Thymus (tissue), 14 donors: ENCODE measurements at places on chromosomes 13 and 19.

- DNase-seq, result no peak
Measured at GRCh38 chr19:35455616-35456201, 7.7 kb downstream of the FFAR2 start.

DNA sequence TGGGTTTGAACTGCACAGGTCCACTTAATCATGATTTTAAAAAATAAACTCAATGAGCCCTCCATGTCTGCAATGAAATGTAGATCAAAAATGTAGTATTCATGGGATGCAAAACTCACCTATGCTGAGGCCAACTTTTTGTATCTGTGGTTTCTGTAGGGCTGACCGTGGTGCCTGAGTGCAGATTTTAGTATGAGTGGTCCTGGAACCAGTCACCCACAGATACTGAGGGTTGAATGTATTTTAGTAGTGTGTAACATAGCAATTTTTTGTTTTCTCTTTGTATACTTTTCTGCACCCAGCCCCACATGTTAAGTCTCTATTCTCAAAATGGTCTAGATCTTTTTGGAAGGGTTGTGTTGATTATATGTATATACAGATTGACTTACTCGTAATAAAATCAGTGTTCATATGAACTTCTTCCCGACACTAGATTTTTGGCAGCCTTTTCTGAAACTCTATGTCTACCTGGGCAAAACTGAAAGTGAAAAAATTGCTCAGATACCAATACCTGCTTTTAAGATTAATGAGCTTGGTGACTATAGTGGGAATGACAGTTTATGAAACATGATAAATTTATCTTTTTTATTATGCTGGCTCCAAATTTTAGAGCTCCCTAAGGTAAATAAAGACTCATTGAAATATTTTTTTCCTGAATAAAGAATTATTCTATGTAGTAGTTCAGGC, 51.6 kb downstream of the DNAJC15 start:
- DNase-seq, result no peak

- peak; percentile 87 for DNase-seq
Measured at GRCh38 chr19:4343370-4344307, at the start of gene MPND. TSS of gene MPND (plus strand) at chr19:4343562. CDS start at chr19:4343594, 32 bp downstream.

DNA sequence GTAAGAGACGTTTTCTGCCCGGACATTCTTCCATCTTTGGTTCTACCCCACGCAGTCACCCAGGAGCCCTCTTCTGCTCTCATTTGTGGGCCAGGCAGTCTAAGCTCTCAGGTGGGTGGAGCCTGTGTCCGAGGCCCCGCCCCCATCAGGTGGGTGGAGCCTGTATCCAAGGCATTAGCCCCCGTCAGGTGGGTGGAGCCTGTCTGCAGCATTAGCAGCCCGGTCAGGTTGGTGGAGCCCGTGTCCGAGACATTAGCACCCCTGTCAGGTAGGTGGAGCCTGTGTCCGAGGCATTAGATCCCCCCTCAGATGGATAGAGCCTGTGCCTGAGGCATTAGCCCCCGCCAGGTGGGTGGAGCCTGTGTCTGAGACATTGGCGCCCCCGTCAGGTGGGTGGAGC, 45.5 kb upstream of the C13orf46 start:
- no peak for DNase-seq

DNA sequence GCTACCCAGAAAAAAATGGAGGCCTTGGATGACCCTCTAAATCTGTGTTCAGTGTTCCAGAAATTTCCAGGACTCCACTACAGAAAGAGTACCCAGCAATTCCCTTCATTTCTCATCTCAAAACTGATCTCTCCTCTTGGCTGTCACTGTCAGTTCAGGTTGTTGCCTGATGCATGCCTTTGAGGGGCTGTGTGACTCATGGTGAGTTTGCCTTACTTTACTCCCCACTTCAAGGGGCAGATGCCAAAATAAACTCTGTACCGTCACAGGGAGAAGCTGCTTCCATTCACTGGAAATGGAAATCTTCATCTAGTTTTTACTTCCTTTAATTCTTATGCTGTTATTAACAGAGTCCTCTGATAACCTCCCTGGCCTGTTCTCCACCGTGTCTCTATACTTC, 1075.0 kb downstream of the DIAPH3 start:
- no peak for DNase-seq

- no peak for DNase-seq
Measured at GRCh38 chr13:20193907-20194631, 1.3 kb upstream of the GJB2 start.

DNA sequence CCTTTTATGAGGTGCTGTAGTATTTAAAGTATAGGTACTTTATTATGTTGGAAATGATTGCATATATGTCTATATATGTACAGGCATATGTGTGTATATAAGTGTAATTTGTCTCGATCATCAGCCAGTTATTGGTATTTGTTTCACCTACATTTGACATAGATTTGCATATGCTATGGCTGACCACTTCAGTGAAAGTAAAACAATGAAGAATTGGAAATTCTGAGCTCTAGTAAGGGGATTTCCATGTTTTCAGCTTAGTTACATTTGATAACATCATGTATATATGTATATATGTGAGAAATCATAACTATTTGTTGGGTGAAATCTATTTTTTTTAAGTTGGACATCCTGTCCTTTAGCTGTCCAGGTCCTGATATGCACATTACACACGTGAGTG, 1303.9 kb downstream of the EFNB2 start:
- no peak for DNase-seq

GRCh38 chr19:18274781-18275356, 617 bp upstream of the IQCN start:
- no peak for DNase-seq

GRCh38 chr19:12703046-12703445, 6.6 kb upstream of the FBXW9 start:
- no peak for DNase-seq

GRCh38 chr13:93726173-93726957, 499.8 kb downstream of the GPC6 start:
- DNase-seq, result no peak

DNA sequence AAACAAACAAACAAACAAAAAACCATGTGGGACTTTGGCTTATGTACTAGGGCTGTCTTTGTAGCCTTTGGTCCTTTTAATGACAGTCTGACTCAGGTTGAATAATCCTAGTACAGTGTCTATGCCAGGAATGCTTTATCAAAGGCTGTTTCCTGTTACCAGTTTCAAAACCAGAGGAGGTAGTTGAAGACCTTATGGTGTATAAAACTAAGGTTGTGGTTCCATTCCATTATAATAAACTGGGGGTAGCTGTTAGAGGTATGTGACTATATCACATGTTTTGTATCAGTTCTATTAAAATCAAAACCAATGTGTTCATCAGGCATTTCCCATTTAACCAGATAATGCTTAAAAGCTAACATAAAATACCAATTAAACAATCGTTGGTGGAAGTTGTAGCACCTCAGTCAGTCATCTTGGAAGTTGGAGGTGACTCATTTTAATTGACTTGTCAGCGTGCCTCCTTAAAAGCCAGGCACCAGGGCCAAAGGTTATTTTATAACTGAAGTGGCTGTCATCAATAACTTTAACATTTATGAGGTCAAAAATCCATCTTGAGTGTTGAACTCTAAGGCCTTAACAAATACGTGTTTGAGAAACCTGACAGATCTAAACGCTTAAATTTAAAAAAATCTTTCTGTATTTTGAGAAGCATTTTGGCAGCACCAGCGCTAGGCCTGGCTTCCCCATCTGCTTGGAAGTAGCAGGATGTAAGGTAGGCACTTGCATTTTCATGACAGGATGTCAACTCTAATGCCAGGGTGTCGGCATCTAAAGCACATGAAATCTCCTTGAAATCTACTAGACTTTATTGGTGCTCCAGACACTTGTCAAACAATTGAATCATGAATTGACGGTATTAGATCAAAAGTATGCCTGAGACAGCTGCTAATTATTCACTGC, 162.5 kb downstream of the LMO7 start:
- DNase-seq, result no peak

DNA sequence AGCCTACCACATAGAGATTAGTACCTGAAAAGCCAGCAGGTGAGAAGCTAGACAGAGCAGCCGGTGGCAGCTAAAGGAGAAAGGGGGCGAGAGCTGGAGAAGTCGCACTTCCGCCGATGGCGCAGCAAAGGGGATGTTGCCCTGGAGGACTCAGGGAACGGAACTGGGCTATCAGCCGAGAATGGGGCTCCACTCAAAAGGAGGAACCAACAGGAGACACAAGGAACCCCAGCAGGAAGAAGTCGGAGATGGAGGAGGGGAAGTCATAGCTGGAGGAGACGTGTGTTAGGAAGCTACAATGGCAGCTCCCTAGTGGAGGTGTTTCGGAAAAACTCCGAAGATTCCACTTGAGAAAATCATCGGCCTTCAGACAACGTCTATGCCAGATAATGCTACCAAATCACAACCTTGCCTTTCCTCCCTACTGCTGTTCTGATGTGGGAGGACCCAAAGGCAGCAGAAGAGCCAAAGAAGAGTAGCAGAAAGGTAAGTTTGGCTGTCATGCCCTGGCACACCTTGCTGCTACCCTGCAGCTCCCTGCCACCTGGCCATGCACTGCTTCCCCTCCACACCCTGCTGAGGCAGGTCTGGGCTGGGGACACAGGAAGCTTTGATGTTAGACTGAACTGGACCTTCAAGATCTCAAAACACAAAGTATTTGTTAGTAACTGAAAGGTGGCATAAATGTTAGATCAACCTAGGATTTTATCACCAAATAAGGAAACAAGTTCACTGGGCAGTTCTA, 127.9 kb downstream of the DLEU7 start:
- no peak for DNase-seq

- DNase-seq, result no peak
Measured at GRCh38 chr19:30087381-30088138, 145.5 kb downstream of the URI1 start.

DNA sequence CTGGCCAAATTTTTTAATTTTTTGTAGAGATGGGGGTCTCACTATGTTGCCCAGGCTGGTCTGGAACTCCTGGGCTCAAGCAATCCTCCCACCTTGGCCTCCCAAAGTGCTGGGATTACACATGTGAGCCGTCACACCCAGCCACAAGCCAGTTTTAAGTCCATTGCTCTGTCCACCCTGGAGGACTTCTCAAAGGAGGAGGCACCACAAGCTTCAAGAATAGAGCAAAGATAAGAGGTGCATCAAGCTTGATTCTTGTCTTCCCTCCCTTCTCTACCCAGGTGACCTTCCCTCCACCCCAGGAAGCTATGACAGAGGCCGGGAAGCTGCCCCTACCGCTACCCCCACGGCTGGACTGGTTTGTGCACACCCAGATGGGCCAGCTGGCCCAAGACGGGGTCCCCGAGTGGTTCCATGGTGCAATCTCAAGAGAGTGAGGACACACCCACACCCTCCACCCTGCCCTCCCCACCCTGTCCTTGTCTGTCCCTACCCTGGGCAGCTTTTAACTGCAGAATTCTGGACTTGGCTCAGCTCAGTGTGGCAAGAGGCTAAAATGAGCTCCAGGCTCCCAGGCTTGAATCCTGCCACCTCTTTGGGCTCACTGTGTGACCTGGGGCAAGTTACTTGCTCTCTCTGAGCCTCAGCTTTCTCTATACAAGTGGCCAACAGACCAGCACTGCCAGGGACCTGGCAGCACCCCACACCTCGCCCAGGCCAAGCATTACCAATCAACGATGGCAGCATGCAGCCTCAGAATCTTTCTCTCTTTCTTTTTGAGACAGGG, 5.2 kb downstream of the HSH2D start:
- no peak for DNase-seq

- no peak for DNase-seq
Measured at GRCh38 chr13:94427313-94427953, 52.0 kb downstream of the DCT start.

- DNase-seq, result no peak
Measured at GRCh38 chr19:33252971-33253370, 27.3 kb upstream of the SLC7A10 start.

DNA sequence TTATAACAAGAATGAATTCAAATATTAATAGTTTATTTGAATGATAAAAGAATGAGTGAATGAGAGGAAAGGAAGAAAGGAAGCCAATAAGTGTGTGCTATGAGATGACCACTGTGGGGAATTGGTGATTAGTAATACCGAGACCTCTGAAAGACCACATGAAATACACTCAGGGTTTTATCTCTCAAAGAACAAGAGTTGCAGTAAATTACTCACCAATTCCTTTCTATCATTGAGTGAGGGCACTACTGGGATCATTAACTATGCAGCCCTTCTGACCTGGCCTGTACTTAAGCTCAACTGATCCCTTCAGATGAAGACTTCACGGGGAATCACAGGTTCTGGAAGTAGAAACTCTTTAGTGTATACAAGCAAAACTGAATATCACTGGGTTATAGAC, 1636.1 kb downstream of the SLITRK5 start:
- no peak for DNase-seq

DNA sequence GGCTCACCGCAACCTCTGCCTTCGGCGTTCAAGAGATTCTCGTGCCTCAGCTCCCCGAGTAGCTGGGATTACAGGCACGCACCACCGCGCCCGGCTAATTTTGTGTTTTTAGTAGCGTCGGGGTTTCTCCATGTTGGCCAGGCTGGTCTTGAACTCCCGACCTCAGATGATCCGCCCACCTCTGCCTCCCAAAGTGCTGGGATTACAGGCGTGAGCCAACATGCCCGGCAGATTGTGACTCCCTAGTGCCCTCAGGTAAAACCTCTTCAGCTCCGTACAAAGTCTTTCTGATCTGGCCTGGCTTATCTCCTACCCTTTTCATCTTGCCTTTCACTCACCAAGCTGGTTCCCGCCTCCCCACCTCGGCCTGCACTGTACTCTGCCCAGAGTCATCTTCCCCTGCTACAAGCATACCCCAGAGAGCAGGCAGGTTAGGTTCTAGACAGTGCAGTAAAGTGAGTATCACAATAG, 15.0 kb downstream of the BICRA start:
- DNase-seq, result no peak

- DNase-seq, result no peak
Measured at GRCh38 chr19:29576046-29576606, 30.0 kb upstream of the POP4 start.

DNA sequence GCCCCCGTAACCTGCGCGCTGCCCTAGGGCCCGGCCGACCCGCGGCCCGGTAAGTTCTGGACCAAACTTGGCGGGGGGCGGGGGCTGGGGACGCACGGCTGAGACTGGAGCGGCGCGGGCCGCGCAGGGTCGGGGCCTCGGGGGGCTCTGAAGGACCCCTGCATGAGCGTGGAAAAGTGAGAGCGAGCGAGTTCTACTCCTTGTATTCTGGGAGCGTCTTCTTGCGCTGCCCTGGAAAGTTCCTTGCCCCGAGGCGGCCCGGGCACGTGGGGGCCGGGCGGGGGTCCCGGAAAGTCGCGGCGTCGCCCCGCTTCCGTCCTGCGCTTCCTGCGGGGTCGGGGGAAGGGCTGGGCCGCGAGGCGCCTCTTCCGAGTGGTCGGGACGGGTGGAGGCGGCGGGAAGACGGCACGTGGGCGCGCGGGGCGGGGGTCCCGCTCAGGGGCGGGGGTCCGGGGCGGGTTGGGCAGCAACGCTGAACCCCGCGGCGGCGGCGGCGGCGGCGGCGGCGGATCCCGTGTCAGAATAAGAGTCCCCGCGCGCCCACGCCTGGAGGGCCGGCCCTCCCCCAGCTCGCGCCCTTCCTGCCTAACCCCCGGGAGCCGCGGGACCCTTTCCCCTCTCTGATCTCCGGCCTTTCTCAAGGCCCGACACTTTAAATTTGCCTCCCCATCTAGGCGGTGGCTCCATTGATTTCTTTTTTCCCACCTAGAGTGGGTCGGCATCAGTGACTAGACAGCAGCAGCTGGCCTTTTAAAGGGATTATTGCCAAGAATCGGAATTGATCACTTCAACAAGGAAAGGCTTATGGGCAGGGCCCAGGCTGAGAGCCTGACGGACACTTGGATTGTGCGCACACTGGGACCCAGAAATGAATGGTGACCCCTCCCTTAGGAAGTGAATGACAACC, 749 bp downstream of the GATAD2A start:
- no peak for DNase-seq
